ENCODE measurements at places on chromosomes 7 and 10. TPM values are rescaled to one million over a fixed set of nuclear protein-coding genes. Genes with fewer than 3 reads are reported as not detected.

The RBP4 gene
- total RNA-seq = 10.4 TPM

The OR2A5 gene
- not detected for total RNA-seq

The SDK1 gene
- 0.46 TPM for total RNA-seq

The DKK1 gene
- total RNA-seq = 343 TPM

The ATRNL1 gene
- 0.25 TPM for total RNA-seq

The HK1 gene
- total RNA-seq = 37.3 TPM

The PARD3 gene
- total RNA-seq = 83.6 TPM

The MYO3A gene
- total RNA-seq = not detected

The NPFFR1 gene
- total RNA-seq = 0.01 TPM

The CAMK2B gene
- 0.20 TPM for total RNA-seq
